ENCODE measurements at places on chromosomes 5 and 9. TPM values are rescaled to one million over a fixed set of nuclear protein-coding genes. Genes with fewer than 3 reads are reported as not detected.

Gene SHC3
- total RNA-seq = 26.5 TPM

DNA sequence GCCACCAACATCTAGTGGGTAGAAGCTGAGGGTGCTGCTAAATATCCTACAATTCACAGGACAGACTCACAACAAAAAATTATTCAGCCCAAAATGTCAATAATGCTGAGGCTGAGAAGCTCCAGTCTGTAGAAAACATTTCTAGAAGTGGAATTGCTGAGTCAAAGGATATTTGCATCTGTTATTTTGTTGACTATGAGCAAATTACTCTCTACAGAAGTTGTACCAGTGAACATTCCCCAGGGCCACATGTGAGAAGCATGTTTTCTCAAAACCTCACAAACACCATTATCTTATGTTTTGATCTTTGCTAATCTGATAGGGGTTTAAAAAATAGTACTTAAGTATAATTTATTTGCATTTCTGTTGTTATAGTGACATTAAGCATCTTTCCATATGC is 15.4 kb downstream of the ITK start:
- DNase-seq = no peak

- DNase-seq = peak; percentile 34
Measured at GRCh38 chr5:75052192-75053053, at the start of gene GCNT4. Gene GCNT4 (minus strand): TSS chr5:75052558. CDS start chr5:75030037, 22,521 bp downstream.

GRCh38 chr9:68912561-68912960 is 101.4 kb downstream of the PRKACG start:
- DNase-seq = no peak

DNA sequence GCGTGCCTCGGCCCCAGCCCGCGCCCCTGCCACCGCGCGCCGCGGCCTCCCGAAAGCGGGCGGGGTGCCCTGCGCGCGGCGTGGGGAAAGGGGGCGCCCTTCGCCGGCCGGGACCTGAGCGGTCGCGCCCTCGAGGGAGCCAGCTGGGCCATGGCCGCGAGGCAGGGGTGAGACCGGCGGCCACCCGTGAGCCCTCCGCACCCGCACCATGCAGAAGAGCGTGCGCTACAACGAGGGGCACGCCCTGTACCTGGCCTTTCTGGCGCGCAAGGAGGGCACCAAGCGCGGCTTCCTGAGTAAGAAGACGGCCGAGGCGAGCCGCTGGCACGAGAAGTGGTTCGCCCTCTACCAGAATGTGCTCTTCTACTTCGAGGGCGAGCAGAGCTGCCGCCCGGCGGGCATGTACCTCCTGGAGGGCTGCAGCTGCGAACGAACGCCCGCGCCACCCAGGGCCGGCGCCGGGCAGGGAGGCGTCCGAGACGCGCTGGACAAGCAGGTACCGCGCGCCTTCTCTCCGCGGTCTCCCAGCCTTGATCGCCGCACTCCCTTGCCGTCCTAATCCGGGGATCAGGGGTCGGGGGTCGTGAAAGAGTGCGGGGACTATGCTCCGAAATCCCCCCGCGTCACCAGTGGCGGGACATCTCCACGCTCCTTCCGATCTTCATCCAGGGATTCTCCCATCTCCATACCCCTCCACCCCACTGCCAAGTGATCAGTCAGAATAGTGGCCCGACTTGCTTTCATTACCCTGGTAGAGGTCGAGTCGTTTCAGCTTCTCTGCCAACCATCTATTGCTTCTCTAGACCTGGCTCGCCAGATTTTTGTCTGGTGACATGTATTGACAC is 590 bp downstream of the RASGRF2 start:
- DNase-seq = no peak

GRCh38 chr9:130042406-130042884 is 544 bp downstream of the FNBP1 start:
- no peak for DNase-seq

Gene CARTPT
- total RNA-seq = not detected

DNA sequence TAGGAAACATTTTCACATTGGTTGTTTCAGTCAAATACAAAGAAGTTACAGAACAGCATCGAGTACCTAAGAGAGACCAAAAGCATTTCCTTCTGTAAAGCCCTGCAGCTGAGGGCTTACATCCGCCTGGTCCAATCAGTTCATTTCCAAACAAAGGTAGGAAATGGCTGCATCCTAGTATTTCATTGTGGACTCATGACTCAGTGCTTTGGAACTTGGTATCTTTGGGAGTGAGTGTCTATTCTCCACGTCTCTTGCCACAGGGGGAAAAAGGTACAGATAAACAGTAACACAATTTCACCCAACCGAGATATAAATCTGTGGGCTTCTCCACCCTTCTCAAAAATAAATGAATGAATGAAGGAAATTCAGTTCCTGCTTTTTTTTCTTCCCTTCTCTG is 75.4 kb downstream of the NFIB start:
- peak; percentile 75 for DNase-seq

Gene RUSC2
- 32.9 TPM for total RNA-seq

Gene VCAN
- 1,493 TPM for total RNA-seq

- DNase-seq = peak; percentile 74
Measured at GRCh38 chr9:124320062-124320973, 62.6 kb downstream of the NEK6 start.

DNA sequence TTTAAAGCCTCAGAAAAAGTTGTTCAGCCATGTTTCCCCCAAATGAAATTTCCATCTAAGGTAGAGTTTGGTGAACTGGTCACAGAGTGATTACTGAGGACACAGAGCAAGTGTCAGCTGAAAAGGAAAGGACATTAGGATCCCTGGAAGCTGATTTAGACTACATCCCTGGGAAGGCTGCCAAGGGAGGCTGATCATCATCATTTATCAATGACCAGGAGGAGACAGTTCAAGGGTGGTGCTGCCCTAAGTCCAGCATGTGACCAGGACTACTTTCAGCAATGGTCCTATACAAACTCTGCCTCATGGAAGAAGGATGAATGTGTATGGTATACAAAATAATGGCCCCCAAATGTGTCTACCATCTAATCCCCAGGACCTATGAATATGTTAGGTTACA is 120.6 kb downstream of the PIK3R1 start:
- no peak for DNase-seq

Gene GLRX
- 13.3 TPM for total RNA-seq

DNA sequence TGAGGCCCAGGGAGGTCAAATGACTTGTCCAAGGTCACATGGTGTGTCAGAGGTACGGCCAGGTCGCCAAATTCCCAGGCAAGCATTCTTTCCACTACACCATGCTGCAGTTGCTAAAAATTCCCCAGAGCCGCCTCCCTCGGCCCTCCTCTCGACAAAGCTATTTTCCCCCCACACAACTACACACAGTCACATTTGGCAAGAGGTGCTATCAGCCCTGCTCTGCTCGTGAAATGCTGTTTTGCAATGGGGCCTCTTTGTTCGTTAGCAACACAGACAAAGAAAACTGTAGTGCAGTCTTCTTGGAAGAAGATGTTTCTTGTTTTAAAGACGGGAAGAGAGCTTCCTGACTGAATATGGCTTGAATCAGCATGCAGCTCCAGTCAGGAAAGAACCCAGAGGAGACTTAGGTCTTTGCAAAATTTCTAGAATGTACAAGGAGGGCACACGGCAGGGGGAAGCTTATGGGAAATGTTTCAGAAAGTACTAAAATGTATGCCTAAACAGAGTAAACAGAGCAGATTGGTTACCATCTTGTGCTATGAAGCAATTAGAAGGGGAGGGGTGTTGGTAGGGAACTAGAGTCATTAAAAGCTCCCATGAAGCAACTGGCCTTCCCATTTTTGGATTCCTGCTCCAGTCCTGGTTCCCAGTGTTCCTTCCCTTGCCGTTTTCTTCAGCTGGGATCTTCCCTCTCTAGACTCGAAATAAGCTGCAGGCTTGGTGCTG is 14.2 kb downstream of the SLIT3 start:
- DNase-seq = peak; percentile 54

DNA sequence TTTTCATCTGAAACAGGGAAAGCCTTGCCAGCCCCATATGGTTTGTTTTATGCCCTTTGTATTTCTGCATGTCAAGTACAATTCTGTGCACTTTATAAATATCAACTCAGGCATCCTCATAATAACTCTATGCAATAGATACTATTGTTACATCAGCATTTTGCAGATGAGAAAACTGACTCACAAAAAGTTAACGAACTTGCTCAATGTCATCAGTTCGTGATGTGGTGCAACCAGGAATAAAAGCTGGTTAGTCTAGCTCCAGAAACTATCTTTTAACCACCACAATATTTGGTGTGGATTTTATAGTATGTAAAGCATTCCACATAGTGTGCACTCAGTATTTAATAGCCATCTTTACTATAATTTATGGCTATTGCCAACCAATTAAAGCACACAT is 134.9 kb downstream of the MRPS30 start:
- DNase-seq = no peak

DNA sequence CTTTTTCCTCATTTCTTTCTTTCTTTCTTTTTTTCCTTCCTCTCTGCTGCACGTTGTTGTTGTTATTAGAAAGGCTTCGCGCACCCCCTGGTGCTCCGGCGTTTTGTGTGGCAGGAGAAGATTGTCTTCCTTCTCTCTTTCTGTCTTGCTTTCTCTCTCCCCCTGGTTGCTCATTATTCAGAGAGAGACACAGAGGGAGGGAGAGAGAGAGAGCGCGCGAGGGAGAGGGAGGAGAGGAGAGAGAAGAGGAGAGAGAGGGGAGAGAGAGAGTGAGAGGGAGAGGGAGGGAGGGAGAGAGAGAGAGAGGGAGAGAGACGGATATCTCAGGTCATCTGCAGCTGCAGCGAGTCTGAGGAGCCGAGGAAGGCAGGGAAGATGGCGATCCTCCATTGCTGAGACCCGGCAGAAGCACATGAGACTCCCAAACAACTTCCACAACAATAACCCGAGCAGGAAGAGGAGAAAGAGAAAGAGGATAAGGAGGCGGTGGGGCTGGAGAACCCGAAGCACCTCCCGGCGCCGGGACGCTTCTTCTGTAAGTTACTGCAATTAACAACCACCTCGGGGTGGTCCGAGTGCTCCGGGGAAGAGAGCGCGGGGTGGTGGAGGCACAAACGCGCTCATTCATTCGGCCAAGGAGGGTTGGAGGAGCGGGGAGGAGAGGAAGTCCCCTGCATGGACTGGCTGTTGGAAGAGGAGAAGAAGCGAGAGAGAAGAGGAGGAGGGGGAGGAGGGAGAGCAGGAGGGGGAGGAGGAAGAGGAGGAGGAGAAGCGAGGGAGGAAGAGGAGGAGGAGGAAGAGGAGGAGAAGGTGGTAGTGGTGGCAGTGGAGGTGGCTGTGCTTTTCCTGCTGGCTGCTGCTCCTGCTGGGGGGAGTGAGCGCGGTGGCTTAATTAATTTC is at the start of gene ZNF462:
TSS of gene ZNF462 (plus strand) at position 346 of the 900 bp plus-strand sequence. CDS start 60,218 bp downstream, outside the sequence.
- DNase-seq = peak; percentile 75

DNA sequence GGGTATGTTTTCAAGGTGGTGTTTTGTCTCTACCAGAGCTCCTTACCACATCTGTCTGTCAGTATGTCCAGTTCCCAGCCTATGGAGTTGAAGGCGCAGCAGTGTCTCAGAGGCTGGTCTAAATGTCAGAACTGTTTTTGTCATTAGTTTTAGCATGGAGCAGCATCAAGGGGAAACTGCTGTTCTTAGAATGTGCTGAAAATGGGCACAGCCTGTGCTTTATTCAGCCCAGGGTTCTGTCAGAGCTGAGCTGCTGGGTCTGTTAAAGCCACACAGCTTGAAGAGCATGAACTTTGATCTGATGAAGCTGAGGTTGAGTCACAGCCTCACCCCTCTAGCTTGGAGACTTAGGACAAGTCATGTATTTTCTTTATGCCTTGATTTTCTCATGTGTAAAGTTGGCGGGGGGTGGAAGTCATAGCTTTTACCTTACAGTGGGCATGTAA is 71.9 kb downstream of the RALGPS1 start:
- no peak for DNase-seq

- DNase-seq = no peak
Measured at GRCh38 chr5:88675168-88675707, 207.7 kb downstream of the MEF2C start.

DNA sequence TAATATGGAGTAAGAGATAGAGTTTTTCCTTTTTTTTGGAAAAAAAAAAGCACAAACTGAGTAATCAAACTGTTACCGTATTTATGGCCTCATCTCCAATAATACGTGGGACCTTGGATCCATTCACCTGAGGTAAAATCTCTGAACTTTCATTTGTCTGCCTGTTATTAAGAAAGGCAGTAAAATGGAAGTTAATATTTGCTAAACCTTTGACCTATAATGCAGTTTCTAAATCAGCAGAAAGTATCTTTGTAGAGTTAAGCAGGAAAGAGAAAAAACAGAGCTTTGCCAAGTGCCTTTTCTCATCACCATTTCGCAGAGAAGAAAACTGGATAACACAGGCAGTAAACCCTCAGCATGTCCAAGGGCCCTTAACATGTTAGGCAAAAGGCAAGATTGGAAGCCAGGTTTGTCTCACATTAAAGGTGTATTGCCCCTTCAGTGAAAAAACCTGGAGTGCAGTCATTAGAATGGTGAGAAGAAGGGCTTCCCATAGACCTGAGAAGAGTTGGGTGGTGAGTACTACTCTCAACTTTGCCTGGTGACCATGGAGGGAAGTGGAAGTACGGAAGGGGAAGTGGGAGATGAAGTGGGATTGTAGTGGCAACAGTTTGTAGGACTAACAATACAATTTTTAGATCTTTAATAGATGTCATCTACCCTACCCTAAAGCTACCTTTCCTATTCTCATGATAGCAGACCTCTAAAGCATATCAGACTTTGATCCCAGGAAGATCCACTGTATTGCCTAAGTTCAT is 65.4 kb upstream of the GRAMD2B start:
- DNase-seq = no peak

- DNase-seq = no peak
Measured at GRCh38 chr5:89570557-89570956, 687.6 kb upstream of the MEF2C start.

- DNase-seq = no peak
Measured at GRCh38 chr5:160185626-160186360, 43.5 kb upstream of the FABP6 start.

Gene C1QTNF2
- 2.0 TPM for total RNA-seq

DNA sequence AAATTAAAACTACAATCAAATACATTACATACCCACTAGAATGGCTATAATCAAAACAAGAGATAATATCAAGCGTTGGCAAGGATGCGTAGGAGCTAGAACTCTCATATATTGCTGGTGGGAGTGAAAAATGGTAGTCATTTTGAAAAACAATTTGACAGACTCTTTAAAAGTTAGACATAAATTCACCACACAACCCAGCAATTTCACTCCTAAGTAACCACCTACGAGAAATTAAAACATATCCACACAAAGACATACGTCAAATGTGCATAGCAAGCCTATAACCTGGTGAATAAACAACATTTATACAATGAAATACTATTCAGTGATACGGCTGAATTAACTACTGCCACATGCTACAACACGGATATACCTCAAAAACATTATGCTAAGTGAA is 44.7 kb downstream of the GKAP1 start:
- no peak for DNase-seq

Gene PRPF4
- 25.9 TPM for total RNA-seq

- DNase-seq = no peak
Measured at GRCh38 chr5:178699681-178700253, 30.7 kb downstream of the ZNF354A start.

All from fibroblast of the aortic adventitia (primary cell).